ENCODE measurements at places on chromosomes 6 and 20.

GRCh38 chr6:37103169-37104039, 66.5 kb upstream of the PIM1 start:
- no peak for DNase-seq

DNA sequence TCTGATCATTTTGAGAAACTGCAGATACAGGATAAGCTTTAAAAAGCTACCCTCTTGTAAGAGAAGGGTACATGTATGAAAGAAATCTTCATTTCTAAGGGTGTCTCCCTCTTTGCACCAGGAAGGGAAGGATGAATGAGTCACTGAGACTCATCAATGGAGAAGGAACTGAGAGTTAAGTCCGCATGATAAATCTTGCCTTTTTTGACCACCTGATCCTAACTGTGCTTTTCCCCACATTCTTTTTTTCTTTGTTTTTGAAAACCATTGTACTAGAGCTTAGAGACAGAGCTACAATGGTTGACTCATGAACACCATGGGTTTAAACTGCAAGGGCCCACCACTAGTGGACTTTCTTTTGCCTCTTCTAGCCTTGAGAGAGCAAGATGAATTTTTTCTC, 353.0 kb upstream of the RGS17 start:
- no peak for DNase-seq

GRCh38 chr6:166025149-166025898, 142.3 kb downstream of the TBXT start:
- no peak for DNase-seq

- DNase-seq, result no peak
These were observed 76.3 kb upstream of the FYN start for GRCh38 chr6:111949546-111949945.

- DNase-seq, result no peak
These were observed 148.3 kb downstream of the HS3ST5 start for GRCh38 chr6:114194362-114195026.

- DNase-seq, result no peak
These were observed 241.3 kb downstream of the KCNQ5 start for GRCh38 chr6:72863131-72863530.

DNA sequence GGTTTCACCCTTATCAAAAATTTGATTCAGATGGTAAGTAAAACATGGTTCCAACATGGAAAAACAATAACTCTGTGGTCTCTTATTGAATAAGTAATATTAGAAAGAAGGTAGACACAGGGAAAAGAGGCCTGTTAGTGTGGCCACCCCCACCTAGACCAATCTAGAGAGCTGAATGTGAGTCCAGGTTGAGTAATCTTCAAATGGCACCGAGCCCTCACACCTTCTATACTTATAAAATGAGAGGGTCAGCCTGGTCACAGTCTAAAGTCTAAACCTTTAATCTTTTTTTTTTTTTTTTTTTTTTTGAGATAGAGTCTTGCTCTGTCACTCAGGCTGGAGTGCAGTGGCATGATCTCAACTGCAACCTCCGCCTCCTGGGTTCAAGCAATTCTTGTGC, 6.9 kb downstream of the FAM184A start:
- no peak for DNase-seq

- no peak for DNase-seq
These were observed 341.3 kb downstream of the SMOC2 start for GRCh38 chr6:168782187-168782751.

GRCh38 chr6:131629651-131630050, 1.6 kb upstream of the MED23 start:
- no peak for DNase-seq

DNA sequence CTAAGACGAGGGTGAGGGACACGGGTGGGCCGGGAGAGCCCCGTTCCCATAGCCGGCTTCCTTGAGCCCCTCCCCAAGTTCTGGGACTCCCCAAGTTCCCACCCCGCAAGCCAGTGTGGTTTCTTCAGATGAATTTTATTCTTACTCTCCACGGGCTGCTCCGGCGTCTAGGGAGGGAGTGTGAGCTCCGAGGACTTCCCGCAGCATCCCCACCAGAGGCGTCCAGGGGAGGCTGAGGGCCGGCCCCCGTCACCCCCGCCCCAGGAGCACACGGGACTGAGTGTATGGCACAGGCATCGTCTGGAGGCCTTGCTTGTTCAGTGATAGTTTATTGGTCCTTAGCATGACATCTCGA, 10.0 kb upstream of the SLC4A11 start:
- no peak for DNase-seq

DNA sequence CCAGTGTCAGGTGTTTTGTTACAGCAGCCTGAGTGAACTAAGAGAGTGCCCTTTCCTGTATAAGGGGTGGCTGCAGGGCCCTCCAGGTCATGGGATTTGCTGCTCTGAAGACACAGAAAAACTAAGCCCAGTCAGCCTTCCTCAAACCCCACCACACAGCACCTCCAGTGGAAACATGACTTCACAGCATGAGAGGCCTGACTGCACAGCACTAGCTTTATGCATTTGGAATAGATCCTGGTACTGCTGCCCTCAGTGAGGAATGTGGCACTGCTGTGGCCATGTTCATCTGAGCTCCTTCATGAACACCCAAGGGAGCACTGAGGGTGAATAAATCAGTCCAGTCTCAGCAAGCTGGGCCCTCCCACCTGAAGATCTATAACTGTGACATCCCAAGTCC, 296.1 kb upstream of the FOXQ1 start:
- DNase-seq, result no peak

DNA sequence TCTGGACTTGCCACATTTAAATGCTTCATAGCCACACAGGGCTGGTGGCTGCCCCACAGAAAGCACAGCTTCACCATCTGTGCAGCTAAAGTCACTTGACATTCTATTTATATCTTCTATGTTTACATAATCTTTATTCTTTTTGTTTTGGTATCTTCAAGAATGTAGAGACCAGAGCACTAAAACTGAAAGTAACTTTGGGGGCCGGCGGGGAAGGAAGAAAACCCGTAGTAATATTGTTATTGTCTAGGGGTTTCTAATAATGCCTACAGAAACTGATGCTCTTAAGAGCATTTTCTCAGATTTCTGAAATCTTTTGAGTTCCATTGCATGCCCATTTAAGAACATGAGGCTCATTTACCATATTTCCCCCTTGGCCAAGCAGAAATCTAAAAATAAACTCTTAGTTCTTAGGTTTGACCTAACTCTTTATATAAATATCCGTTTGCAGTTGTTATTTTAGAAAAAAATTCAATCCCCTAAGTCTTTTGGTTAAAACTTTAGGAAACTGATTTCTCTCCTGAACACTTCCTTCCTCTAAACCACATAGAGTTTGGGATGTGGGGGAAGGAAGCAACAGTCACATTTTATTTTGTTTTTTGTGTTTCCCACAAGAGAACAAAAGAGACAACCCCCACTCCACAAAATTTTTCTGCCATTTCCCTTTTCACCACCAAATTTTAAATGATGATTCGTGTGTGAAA, 207.6 kb downstream of the OGFRL1 start:
- no peak for DNase-seq

DNA sequence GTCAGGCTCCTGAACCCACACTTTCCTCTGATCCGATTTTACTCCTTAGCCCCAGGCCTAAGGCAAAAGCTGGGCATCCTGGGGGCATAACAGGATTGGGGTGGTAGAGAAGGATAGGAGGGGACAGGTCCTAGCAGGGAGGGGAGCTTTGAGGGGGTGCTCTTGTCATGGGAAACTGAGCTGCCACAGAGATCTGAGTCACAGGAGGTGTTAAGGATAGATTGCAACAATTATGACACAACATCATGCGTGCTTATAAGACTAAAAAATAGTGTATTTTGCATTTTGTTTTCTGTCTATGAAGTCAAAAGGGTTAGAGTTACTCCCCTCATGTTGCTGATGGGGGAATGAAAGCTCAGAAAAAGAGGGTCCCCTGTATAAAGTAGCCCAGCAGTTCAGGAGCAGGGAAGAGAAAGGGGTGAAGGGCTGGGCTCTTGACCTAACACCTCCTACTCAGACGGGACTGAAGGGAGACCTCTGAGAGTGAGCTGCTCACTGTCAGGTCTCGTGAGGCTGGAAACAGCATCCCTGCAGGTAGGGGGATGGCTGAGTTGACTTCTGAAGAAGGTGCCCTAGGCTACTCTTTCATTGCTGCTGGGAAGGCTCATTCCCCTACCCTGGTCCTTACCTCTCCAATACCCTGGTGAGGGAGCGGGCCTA, 2.0 kb downstream of the GLP1R start:
- no peak for DNase-seq

- no peak for DNase-seq
These were observed 158.8 kb downstream of the NKAIN2 start for GRCh38 chr6:123962508-123962907.

DNA sequence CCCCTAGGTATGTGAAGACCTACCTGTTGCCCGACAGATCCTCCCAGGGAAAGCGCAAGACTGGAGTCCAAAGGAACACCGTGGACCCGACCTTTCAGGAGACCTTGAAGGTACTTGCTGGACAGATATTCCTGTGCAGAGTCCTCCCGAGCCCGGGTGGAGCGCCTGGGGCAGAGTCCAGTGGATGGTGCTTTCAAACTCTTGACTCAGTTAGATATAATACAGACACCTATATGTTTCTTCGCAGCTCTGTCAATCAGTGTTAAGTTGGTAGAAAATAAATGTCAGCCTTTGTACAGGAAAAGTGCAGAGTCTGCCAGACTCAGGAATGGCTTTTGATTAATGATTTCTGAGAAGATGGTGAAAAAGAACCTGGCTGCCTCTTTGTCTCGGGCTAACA, 67.2 kb downstream of the EZR start:
- DNase-seq, result no peak

GRCh38 chr20:46328200-46328882, 20.0 kb upstream of the CDH22 start:
- DNase-seq, result no peak

DNA sequence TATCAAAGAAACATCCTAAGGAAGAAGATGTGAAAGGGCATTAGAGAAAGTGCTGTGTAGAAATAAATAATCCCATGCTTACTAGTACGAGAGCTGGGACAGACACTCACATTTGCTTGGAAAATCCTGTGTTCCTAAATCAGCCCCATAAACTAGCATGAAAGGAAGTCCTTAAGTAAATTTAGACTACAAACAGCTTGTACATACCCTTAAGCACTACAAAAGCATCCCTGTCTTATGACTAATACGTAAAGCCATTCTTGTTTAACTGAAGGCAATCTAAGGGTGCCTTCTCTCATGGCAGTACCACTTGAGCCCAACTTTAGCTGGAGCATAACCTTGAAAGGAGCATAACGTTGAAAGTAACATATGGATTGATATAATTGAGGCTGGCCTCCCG, 15.4 kb upstream of the FOXQ1 start:
- no peak for DNase-seq

DNA sequence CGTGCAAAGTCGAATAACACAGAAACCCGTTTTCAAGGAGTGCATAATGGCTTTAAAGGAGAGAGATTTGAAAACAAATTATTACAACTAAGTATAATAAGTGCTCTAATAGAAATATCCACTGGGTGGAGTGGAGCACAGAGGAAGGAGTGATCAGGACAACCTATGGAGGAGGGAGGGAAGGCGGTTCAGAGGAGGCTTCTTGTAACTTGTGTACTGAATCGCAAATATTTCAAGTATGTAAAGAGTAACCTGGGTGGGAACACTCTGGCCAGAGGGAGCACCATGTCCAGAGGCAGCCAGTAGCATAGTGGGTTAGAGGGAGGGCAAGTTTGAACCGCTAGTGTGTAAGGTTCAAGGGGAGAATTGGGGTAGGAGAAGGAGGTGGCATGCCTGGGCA, 21.6 kb upstream of the TNFAIP3 start:
- DNase-seq, result no peak

DNA sequence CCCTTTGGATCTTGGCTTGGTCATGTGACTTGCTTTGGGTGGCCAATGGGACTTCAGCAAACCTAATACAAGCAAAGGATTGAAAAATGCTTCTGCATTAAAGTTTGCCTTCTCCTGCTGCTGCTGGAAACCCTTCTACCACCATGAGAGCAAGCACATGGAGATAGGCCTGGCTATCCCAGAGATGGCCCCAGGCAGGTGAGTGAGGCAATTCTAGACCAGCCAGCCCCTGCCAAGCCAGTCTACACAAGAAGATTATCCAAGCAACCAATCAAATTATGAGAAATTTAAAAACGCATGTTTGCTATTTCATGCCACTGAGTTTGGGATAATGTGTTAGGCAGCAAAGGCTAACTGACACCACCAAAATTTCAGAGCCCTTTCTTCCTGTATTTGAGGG, 274.3 kb downstream of the TFAP2C start:
- no peak for DNase-seq

DNA sequence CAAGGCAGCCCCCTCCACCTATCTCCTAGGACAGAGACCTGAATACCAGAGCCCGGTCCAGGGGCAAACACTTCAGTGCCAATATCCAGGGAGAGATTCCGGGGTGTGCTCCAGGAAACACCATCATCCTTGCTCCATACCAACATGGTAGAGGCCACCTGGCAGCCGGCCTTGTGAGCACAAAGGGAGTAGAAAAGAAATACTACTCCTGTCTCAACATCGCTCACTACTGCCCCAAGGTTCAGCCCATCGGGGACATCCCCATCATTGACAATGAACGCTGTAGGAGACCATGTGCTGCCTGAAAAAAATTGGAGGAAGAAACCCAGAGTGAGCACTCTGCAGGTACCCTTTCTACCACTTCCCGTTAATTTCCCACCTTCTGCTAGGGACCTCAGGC, 1.5 kb downstream of the NEU1 start:
- no peak for DNase-seq

DNA sequence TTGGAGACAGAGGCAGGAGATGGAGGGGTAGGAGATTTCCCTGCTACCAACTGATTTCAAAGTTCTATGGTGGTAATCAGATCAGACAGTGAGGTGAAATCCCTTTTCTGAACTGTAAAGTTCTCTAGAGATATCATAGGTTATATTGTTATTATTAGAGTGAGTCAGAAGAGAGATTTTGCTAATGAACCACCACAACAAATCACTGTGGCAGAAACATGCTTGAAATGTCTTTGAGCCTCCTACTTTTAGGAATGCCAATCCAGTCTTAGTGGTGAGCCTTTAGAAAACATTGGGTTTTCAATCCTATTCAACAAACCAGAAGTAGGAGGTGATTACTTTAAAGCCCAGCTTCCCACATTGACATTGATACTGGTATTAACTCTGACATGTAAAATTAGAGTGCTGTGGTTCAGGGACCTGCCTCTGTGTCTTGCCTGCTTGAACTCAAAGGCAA, 136.7 kb upstream of the CNR1 start:
- no peak for DNase-seq

DNA sequence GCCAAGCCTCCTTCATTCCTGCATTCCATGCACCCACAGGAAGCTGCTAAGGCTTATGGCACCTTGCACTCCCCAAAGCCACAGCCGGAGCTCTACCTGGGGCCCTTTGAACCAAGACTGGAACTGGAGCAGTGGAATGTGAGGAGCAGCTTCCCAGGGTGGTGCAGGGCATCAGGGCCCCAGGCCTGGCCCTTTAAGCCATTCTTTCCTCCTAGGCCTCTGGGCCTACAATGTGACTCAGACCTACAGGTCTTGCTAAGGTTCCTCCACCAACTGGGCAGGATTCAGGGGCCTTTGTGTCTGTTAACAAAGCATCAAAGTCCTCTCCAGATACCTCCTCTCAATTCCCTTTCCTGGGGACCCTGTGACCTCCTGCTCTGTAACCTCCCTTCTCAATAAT, 36.2 kb downstream of the SF3B5 start:
- no peak for DNase-seq

- DNase-seq, result no peak
These were observed 36.1 kb downstream of the NKX2-4 start for GRCh38 chr20:21361266-21361665.
